ENCODE measurements at places on chromosomes 7 and 10.

DNA sequence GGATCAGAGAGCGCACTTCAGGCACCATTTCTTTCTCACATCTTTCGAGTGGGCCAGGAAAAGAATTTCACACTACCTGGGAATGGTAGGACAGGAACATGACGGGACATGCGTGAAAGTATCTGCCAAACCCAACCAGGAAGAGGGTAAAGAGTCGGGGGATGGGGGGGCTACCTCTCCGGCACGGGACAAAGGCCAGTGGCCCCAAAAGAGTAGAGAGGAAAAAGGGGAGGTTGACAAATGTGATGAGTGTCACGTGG is 830 bp upstream of the BEND7 start:
- DNase-seq: no peak

- DNase-seq: no peak
These were observed 511.6 kb downstream of the CALN1 start for GRCh38 chr7:71900556-71900955.

GRCh38 chr7:24049296-24049695 is 234.7 kb upstream of the NPY start:
- DNase-seq: no peak

GRCh38 chr10:69465457-69466157 is 14.3 kb downstream of the TSPAN15 start:
- no peak for DNase-seq

DNA sequence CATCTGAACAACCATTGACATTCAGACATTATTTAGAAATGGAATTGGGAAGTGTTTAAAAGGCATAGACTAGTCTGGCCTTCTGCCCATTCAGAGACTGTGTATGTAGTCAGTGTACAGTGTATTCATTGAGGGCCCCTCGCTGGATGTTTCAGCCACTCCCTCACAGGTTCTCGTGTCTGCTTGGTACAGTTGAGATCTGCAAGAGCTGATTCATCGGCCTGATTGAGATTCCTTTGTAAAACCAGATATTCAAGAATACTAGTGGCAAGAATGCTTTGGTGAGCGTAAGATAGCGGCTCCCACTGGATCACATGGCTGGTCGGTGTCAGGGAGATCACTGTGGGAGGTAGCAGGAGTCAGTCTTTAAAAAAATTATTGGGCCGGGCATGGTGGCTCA is 119.5 kb downstream of the TCF7L2 start:
- DNase-seq: no peak

Measured in activated CD8-positive, alpha-beta memory T cell treated with anti-CD3 and anti-CD28 coated beads, Interleukin-2, amount 50 U/mL, for 48 hours (primary cell).